Left renal pelvis (tissue), 4 donors: ENCODE measurements at places on chromosomes 2 and 18.

DNA sequence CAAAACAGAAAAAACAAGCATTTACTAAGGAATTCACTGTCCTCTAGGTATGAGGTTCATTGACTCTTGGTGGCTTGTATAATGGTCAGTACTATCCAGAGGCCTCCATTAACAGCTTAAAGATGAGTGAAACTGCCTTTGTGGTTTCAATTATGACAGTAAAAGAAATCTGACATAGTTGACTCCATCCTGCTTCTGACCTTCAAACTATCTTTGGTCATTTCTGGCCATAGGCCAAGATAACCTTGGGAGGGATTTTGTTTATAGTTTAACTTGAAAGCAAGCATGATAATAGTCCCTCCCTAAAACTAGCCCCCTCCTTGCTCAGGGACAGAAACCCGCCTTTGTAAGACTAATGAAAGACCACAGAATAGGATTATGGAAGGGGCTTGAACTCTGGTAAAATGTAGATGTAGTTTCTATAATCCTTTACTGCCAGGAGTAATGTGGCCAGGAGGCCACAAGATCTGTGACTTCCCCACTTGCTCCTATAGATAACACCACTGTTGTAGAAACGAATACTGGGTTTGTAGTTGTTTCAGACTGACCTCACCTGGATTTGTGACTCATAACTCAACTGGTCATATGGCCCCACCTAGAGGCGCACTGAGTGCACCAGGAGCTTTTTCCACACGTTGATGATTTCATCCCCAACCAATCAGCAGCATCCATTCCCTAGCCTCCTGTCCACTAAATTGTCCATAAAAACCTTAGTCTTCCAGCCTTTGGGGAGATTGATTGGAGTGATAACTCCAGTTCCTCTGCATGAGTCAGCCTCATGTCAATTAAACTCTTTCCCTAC is 8.6 kb upstream of the PLEKHM3 start:
- no peak for DNase-seq

DNA sequence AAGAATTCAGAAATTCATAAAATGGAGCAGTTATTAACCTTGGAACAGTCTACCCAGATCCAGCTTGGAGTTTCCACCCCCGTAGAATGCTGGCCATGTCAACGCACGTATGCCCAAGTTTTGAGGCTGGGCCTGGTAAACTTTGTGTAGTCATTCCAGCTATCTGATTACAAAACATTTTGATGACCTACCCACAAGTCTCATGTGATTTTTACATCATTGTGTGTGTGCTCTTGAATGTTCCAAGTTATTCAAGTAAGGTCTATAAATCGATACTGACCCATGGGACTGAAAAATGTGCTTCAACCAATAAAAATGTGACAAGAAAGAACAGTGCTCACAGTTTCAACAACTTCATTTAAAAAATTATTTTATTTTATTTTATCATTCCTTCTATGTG is 32.5 kb upstream of the ICOS start:
- DNase-seq = no peak

- no peak for DNase-seq
Observed at GRCh38 chr2:61436092-61436491, 34.8 kb downstream of the USP34 start.

DNA sequence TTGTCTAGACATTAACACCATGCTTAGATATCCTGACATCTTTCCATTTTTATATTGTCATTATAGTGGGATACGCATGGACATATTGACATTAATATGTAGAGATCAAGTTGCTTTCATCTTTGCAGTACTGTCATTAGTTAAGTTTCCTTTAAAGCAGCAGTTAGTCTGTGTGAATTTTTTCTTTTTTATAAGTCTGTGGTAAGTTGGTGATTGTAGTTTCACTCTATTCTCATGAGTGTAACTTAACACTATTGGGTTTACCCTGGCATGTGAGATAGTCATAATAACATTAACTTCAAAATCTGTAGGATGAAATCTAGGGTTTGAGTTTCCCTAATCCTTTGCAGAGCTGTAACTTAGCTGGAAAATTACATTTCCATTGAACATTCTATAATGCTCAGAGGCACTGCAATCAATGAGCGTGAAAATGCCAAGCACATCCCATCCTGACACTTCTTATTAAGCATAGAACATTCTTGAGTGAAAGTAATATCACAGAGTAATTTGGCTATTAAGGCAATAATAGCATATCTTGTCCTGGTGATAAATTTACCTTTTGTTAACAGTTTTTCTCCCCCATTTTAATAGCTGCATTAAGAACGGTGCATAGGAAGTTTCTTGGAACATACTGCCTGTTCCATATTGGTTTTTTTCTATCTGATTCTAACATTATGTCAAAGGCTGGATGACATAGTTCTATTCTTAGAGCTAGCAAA is 47.5 kb upstream of the DARS1 start:
- DNase-seq = no peak

- no peak for DNase-seq
Observed at GRCh38 chr18:55999641-56000040, 411.6 kb upstream of the TCF4 start.

DNA sequence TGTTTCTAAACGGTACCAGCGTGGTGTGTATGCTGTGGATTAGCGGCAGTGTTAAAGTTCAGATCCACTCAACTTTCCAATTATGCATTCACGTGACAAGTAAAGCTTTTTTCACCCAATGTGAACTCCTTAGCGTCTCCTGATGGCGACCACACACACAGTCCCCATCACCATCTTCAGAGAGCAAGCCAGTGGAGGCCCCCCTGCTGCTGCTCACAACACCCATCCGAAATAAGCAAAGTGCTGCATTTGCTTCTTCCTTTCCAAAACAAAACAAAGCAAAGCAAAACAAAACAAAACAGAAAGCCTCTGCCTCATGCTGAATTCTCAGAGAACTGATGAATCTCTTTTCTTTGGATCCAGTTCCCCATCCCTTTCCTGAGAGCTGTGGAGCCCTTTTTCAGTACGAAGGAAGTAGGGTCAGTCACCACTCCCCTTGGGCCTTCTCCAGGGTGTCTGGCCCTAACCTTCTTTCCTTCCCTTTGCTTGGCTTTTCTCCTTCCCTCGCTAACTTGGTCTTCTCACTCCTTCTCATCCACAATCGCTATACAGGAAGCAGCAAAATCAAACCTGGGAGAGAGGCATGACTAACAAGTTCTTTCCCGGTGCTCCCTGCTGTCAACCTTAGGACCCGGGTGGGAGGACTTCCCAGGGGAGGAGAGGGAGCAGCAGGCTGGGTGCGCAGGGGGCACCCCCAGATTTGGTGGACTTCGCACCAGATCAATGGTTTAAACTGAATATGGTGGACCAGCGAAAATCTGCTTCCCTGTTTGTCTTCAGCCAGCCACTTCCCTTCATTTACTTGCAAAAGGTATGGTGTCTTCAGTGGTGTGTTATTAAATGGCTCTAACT is 56.0 kb downstream of the NRP2 start:
- no peak for DNase-seq

- no peak for DNase-seq
Observed at GRCh38 chr18:79736230-79736629, 56.6 kb downstream of the CTDP1 start.

DNA sequence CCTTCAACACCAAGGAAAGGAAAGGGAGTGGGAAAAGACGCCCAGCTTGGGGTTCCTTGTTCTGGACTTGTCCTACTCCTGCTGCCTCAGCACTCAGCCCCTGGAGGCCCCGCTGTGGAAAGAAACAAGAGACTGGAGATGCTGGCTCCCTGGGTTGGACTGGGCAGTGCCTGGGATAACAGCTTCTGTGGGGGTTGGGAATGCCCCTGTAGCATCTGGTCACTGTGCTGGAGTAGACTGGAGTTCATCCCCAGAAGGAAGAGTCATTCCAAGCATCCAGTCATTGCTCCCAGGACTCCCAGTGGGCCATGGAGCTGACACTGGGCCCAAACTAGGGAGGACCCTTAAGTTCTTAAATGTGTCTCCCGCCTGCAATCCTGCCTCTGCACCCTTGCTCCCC is 129.3 kb upstream of the HAAO start:
- no peak for DNase-seq

DNA sequence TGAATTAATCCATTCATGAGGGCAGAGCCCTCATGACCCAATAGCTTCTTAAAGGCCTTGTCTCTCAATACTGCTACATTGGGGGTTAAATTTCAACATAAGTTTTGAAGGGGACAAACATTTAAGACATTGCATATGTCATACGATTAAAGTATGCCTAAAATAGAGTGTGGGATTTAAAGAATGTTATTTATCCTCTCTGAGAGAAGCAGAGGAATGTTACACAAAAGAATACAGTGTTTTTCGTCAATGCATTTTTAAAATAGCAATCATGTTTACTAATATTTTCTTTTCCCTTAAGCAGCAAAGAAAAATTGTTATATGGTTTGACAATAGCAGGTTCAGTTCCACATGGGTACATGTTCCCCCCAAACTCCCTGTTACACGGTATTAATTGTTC is 363.1 kb downstream of the NUP35 start:
- DNase-seq = no peak

GRCh38 chr18:13051950-13052349 is 60.8 kb downstream of the CEP192 start:
- DNase-seq = no peak

DNA sequence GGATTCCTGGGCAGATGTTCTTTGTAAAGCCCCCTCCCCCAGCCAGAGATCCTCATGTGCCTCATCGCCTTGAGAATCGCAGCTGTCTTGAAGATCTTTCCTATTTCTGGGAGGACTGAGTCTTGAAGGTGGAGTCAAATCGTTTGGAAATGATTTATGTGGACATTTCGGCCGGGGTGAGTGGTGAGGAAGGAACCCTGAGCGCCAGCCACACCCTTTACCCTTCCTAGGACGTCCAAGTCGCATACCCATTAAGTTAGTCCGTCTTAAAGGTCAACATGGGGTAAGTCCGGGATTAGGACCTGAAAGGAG is 84.9 kb upstream of the ZCCHC2 start:
- no peak for DNase-seq

DNA sequence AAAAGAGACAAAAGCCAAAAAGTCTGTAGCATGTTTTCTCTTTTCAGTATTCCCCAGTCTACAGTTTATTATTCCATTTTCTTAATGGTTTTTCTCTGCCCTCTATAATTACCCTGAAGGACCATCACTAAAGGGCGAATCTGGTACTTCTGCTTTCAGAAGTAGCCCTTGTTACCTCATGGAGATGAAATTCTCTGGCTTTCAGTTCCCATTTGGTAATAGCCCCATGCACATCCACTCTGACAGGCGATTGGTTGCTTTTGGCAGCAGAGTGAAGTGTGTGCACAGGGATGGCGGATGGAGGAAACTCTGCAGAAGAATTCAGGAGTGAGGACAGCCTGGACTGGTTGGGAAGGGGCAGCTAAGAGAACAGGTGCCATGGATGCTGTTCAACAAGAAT is 66.3 kb upstream of the NABP1 start:
- no peak for DNase-seq

DNA sequence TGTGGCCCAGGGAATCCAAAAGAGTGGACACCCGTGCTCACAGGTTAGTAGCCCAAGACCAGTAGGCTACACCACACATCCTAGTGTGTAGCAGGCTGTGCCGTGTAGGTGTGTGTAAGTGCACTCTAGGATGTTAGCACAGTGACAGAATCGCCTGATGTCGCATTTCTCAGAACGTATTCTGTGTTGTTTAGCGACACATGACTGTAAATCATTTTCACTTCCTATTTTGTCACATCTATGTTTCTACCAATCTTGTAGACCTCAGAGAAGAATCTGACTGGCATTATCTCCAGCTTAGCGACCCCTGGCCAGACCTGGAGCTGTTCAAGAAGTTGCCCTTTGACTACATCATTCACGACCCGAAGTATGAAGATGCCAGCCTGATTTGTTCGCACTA is 45.1 kb downstream of the NTSR2 start:
- no peak for DNase-seq

GRCh38 chr2:16507655-16508489 is 157.8 kb downstream of the CYRIA start:
- DNase-seq = no peak

GRCh38 chr2:157173740-157174184 is 83.7 kb upstream of the GALNT5 start:
- no peak for DNase-seq

GRCh38 chr2:191347154-191347553 is 102.0 kb downstream of the MYO1B start:
- DNase-seq = no peak

DNA sequence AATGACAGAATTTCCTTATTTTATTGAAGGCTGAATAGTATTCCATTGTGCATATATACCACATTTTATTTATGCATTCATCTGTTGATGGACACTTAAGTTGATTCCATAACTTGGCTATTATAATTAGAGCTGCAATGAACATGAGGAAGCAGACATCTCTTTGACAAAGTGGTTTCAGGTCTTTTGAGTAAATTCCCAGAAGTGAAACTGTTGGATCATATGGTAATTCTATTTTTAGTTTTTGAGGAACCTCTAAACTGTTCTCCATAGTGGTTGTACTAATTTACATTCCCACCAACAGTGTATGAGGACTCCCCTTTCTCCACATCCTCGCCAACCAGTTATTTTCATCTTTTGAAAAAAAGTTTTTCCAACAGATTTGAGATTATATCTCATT is 77.5 kb downstream of the TMEM200C start:
- DNase-seq = no peak

GRCh38 chr18:23209796-23210195 is 74.5 kb downstream of the CABLES1 start:
- DNase-seq = no peak

DNA sequence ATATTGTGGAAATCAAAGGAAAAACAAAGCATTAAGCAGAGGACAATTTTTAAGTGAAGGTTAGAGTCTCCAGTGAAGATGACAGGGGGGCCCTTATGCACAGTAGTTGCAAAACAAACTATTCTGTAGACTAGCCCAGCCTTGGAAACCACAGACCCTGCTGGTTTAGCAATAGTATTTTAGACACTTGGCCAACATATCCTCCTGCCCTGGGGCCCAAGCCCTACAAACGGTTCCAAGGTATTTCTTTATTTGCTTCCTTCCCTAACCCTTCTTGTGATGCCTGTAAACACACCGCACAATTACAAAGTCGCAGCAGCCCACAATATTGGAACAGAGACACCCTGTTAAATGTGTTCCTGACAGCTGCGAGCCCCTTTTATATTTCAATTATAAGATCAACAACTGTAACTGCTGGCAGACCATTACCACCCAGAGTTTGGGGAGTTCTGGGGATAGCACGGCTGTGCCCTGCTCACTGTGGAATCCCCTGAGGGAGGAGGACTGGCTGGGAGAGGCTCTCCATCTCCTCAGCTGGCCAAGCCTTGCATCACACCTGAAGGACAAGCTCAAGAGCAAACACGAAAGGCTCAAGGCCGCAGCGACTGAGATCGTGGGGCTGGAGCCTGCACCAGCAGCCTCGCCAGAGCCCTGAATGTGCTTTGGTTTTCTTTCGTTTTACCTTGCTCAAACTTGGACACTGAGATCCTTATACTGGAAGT is 282.2 kb upstream of the ATP5MC3 start:
- no peak for DNase-seq
